T-helper 1 cell (primary cell): ENCODE measurements at places on chromosomes 13 and 19.
A peak's percentile ranks its signal among the peaks of the same experiment; 100 is the strongest.

- no peak for DNase-seq
Measured at GRCh38 chr13:95267662-95268342, 33.4 kb downstream of the ABCC4 start.

- no peak for DNase-seq
Measured at GRCh38 chr19:29450306-29450705, 75.5 kb upstream of the VSTM2B start.

- no peak for DNase-seq
Measured at GRCh38 chr13:71291842-71292146, 575.2 kb downstream of the DACH1 start.

DNA sequence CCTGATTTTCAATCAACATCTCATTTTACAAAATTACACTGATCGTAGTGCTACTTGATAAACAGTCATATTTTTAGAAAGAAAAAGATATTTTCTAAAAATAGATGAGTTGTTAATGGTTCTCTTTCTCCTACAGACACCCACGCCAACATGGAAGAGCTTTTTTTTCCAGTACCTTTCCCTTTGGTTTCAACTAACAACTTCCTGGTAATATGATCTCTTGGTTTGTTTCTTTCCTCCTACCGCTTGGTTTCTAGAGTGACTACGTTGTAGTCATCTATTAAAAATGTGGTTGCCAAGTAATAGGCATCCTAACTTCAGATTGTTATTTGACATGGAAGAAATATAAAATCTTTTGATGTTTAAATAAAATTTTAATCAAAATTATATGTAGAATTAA is 189.0 kb downstream of the LACC1 start:
- no peak for DNase-seq

DNA sequence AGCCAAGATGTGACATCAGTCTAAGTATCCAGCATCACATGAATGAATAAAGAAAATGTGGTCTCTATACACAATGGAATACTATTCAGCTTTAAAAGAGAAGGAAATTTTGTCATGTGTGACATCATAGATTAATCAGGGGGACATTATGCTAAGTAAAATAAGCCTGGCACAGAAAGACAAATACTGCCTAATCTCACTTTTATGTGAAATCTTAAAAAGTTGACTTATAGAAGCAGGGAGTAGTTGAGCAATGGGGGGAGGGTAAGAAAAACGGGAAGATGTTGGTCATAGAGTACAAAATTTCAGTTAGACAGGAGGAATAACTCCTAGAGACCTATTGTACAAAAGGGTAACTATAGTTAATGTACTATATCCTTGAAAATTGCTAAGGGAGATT is 10.4 kb upstream of the LCP1 start:
- DNase-seq = no peak

DNA sequence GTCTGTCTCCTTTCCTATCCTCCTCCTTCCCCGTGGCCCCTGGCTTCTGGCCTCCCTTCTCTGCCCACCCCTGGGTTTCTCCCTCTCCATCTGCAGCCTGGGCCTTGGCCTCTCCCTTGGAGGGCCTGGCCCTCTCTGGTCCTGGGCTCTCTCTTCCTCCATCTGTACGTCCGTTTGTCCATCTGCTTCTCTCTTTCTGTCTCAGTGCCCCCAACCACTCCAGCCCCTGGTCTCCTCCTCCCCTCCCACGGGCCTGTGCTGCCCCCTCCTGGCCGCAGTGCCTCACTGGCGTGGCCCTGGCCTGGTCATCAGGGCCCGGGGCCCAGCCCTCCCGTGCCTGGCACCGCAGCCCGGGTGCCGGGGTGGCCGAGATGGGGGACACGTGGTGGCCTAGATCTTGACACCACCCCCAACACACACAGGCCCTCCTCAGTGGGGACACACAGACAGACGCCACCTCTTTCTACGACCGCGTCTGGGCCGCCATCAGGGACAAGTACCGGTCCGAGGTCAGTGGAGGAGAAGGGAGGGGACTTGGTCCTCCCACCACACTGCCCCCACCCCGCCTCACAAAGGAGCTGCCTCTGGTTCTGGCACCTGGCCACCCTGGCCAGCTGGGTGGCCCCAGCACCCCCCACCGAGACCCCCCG is 11.3 kb downstream of the PRKCSH start:
- peak; percentile 37 for DNase-seq

DNA sequence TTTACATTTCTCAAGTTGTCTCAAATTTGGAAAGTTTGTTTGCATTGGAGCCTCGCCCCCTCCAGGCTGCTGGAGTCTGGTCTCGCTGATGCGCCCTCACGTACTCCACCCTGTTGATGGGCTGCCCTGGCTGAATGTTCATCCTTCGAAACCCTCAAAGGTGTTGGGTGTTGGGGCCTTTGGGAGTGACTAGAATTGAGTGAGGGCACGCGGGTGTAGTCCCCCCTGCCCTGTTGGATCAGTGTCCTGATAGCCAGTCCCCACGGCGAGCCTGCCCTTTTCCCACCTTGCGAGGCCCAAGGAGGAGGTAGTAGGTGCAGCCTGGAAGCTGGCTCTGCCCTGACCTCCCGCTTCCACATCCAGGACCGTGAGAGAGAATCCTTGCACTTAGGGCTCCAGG is 14.8 kb downstream of the TFDP1 start:
- no peak for DNase-seq

DNA sequence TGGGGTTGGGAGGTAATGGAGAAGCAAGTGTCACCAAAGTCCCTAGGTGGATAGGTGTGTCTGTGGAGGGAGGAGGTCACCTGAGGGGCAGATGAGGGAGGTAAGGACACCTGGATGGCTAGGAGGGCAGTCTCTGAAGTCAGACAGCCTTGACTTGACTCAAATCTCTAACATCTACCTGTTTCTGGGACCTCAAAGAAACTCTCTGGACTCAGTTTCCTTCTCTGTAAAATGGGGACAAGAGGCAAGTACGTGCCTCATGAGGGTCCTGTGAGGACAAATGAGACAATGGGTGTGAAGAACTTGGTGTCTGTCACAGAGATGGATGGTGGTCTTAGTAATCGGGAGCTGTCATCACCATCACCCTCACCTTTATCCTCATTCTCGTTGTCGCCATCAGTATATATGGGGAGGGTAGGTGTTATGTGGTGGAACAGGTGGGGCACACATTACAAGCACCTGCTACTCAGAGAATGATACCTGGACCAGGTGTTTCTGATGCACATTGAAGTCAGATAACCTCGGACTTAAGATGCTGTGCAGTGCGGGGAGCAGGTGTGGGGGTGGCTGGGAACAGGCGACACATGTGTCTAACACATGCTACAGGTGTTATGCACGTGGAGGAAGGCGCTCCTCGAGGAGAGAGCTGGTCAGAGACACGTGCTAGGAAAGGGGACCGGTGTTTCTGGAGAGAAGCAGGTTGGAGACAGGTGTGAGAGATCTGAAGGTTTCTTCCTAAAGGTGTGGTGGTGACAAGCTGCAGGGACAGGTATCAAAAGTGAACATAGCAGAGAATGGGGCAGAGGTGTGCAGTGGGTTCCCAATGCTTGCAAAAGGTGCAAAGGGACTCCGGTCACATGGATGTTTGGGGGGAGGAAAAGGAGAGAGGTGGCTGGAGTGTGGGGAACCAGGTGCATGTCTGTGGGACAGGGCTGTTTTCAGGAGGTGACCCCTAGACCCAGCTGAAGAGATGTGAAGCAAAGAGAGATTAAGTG is 3.8 kb downstream of the ERFL start:
- DNase-seq = no peak

- no peak for DNase-seq
Measured at GRCh38 chr19:6649185-6649584, 20.8 kb downstream of the TNFSF14 start.

DNA sequence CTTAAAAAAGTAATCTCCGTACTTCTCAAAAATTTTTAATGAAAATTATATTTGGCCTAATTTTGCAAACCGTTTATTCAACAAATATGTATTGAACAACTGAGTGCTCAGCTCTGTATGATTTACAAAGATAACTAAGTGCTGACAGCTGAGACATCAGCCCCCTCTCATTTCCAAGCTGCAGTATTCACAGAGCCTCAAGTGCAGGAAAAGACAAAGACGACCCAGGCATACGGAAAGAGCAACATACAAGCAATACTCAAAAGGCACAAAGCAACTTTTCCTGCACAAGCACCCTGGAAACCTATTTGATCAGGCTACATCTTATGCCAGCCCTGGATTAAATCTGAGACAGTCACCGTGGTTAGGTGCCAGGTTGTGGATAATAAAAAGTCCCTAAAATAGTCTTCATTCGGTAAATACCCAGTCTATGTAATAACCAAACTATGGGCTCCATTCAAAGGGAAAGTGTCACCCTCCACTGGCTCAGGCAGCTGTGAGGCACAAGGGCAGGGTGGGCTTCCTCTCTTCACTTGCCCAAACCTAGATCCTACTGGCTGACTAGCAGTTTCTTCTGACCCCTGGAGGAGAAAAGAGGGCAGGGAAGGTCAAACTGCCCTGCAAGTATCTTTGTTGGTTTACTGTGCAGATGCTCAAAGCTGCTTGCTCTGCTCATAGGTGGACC is 65.5 kb downstream of the TBC1D4 start:
- DNase-seq = no peak

GRCh38 chr19:4369888-4370260 is 26.5 kb downstream of the MPND start:
- peak; percentile 44 for DNase-seq

GRCh38 chr13:110307767-110308655 is 927 bp downstream of the COL4A2 start:
- no peak for DNase-seq

- DNase-seq = no peak
Measured at GRCh38 chr19:55390461-55390880, 4.7 kb downstream of the RPL28 start.

DNA sequence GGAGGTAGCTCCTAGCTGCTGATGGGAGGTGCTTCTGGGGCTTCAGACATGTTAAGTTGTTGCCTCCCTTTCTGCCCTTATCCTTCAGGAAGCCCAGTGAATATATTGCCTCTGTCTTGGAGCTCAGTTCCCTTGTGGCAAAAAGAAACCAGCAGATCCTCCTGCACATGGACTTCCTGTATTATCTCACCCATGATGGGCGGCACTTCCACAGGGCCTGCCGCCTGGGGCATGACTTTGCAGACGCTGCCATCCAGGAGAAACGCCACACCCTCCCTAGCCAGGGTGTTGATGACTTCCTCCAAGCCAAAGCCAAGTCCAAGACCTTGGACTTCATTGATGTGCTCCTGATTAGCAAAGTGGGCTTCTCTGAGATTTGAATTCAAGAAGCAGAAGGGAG is 6.0 kb upstream of the CYP4F12 start:
- no peak for DNase-seq

GRCh38 chr19:58252102-58252685 is 23.5 kb downstream of the ZNF544 start:
- no peak for DNase-seq

GRCh38 chr13:41196620-41197019 is 2.3 kb upstream of the KBTBD7 start:
- no peak for DNase-seq

DNA sequence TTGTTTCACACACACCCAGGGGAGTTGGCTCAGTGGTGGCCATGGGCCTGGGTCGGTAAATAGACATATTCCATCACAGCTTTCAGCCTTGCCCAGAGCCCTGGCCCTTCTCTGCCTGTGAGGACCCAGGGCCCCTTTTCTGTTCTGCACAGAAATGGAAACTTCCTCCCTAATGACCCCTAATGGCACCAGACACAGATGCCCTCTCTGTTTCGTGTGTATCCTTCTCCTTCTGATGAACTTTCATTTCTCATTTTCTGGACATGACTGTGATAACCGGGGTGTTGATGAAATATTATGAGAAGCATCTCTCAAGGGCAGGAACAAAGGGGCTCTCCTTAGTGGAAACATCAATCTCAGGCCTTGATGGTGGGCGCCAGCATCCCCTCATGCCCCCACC is 12.8 kb downstream of the LILRA1 start:
- no peak for DNase-seq

DNA sequence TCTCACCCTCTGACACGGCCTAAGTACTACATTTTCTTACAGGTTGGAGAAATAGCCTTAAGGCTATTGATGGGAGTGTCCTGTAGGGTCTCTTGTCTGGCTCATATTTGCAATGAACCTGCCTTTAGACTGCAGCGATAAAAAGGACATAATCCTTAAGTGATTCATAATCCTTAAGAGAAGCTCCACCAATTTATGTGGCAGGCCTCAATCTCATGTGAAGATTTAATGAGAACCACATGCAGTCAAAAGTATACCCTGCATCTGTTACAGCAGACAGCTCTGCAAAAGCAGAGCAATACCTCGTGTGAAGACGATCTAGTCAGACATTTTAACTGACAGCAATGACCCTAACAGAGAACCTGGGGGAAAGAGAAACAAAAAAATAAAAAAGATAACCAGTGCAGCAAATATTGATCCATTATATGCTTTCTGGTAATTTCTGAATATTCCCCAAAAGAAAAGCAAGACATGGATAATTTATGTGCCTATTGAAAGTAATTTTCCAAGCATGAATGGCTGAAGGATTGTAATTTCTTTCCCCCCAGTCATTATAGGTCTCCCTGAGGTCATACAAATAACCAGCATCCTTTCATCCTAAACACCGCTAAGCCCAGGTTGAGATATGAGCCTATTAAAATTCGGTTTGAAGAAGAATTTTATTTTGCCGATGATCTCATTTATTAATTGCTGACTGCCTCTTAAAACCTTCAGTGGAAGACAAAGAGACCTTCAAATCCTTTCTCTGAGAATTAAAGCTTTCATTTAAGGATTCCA is 321.8 kb upstream of the NBEA start:
- DNase-seq = no peak

DNA sequence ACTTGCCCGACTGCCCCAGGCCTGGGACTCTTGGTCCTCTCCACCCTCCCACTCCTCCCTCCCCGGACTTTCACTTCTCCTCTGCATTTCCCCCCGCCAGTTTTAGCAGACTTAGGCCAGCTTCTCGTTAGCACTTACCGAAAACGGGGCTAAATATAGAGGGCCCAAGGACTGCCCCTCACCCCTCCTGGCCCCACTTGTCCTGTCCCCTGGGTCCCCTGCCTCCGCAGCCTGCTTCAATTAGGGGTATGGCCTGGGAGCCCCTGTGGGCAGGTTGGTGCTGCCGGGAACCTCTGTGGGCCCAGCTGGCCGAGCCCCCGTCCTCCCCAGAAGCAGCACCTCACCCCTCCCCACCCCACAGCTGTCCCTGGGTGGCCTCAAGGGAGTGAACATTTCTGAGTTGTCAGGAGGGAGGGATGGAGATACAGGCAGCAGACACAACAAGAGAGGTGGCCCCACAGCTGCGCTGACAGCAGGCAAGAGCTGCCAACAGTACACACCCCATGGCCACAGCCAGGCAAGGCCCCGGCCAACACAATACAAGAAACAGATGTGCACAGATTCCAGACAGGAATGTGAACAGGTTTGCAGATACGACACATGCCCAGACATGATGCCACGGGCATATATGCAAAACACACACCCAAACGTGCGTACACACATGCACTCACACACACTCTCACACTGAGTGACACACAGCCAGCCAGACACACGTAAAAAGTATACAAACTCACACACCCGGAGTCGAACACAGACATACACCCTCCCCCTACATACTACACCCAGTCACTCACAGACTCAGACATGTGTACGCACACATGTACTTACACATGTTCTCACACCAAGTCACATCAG is 2.6 kb downstream of the POU2F2 start:
- no peak for DNase-seq
